ENCODE measurements at places on chromosomes 6 and 20. TPM values are rescaled to one million over a fixed set of nuclear protein-coding genes. Genes with fewer than 3 reads are reported as not detected.

BPIFA1 gene
- not detected for total RNA-seq

TINAG gene
- total RNA-seq: 55.5 TPM

PXDC1 gene
- total RNA-seq: 3.1 TPM

DSP gene
- total RNA-seq: 85.2 TPM

SNX21 gene
- 13.8 TPM for total RNA-seq

RBM39 gene
- total RNA-seq: 300 TPM
